ENCODE measurements at places on chromosomes 4 and X. TPM values are rescaled to one million over a fixed set of nuclear protein-coding genes. Genes with fewer than 3 reads are reported as not detected.

GRCh38 chr4:22463179-22463578 lies 52.7 kb downstream of the ADGRA3 start:
- DNase-seq = no peak
- no peak overlapping the region for H3K27ac ChIP-seq
- no peak overlapping the region for H3K4me3 ChIP-seq

The SLC9B1 gene
- 0.20 TPM for total RNA-seq

The SHISA3 gene
- total RNA-seq = not detected

DNA sequence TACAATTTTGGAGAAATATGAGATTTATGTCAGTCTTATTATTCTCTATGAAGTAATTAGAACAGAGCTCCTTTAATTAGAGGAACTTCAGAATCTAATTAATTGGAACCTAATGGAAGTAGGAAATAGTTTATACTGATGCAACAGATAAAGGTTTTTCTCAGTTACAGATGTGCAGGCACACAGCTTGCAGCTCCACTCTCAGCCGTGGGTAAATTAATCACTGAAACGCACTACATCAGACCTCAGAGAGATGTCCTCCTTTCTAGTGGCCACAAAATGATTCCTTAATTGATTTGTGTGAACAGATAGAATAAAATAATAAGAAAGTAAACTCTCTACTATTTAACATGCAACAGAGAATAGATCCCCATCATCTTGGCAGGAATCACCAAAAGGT lies 21.5 kb upstream of the NPY2R start:
- no peak overlapping the region for H3K4me3 ChIP-seq
- H3K27ac ChIP-seq = no peak overlapping the region
- no peaks in the 10 kb centered on the region for H3K36me3 ChIP-seq

All from HepG2 (cell line).